ENCODE measurements at places on chromosomes 12 and 14.

DNA sequence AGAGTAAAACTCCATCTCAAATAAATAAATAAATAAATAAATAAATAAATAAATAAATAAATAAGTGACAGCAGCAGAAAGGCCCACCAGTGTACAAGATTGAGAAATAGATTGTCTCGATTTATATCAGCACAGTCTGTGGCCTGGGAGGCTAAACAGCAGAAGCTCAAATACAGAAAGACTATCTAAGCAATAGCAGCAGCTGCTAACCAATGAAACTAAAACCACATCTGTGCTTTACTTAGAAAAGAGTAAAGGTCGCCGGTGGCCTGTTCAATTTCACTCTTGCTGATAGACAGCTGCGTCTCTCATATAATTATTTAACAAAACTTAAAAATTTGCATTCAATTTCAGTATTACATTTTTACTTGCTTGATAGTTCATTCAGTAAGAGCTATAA lies 325.7 kb downstream of the CEP128 start:
- no peak for DNase-seq

DNA sequence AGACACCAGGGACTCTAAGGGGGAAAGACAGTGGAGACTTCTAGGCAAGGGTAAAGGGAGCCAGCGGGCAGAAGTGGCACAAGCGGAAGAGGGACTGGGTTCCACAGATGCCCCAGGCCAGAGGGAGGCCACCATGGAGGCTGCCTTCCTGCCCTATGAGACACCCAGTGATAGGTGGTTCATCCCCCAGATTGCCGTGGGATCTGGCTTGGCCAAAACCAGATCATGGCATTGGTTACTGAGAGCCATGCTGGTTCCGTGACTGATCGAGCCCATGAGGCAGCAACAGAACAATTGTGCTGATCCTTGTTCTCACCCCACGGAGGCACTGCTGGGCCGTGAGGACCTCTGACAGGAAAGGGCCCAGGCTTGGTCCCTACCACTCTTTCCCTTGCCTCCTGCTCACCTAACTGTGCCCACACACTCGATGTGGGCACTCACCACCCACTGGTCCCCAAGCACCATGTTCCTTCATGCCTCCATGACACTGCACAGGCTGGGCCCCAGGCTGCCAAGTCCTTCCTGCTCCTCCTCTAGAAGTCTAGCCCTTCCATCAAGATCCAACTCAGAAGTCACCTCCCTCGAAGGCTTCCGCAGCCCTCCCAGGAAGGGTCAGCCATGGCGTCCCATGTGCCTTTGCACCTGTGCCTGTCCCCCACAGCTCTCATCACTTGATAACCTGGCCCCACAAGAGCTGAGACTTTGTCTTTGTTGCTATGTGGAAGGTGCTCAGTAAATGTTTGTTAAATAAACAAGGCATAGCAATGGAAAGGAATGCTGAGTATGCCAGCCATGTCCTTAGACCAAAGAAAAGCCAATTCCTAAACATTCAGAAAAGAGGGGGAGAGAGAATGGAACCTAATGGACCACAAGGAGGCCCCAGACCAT lies 7.3 kb downstream of the KRT79 start:
- no peak for DNase-seq

GRCh38 chr12:33357181-33357580 lies 82.4 kb downstream of the SYT10 start:
- no peak for DNase-seq

DNA sequence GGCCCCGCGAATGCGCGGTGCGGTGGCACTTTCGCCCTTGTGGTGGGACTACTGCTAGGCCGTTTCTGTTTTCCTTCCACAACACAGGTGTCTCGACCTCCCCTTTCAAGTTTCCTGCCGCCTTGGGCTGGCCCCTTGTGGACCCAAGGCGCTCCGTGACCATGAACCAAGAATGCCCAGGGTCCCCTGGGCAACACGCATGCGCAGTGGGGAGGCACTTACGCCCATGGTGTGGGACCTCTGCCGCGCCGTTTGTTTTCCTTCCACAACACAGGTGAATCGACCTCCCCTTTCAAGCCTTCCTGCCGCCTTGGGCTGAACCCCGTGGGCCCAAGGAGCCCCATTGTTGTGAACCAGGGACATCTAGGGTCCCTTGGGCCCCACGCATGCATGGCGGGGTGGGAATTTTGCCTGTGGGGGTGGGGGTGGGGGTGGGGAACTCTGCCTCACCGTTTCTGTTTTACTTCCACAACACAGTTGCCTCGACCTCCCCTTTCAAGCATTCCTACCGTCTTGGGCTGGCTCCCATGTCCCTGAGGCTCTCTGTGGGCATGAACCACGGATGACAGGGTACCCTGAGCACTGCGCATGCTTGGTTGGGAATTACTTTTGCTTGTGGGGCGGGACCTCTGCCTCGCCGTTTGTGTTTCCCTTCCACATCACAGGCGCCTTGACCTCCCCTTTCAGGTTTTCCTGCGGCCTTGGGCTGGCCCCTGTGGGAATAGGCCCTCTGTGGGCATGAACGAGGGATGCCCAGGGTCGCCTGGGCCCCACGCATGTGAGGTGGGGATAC lies 355.1 kb downstream of the ALG10 start:
- no peak for DNase-seq

Data from neural crest cell (in vitro differentiated cells).